ENCODE measurements at places on chromosomes 1 and 21.

GRCh38 chr1:2783069-2783434 lies 18.4 kb downstream of the TTC34 start:
- no peak for DNase-seq

DNA sequence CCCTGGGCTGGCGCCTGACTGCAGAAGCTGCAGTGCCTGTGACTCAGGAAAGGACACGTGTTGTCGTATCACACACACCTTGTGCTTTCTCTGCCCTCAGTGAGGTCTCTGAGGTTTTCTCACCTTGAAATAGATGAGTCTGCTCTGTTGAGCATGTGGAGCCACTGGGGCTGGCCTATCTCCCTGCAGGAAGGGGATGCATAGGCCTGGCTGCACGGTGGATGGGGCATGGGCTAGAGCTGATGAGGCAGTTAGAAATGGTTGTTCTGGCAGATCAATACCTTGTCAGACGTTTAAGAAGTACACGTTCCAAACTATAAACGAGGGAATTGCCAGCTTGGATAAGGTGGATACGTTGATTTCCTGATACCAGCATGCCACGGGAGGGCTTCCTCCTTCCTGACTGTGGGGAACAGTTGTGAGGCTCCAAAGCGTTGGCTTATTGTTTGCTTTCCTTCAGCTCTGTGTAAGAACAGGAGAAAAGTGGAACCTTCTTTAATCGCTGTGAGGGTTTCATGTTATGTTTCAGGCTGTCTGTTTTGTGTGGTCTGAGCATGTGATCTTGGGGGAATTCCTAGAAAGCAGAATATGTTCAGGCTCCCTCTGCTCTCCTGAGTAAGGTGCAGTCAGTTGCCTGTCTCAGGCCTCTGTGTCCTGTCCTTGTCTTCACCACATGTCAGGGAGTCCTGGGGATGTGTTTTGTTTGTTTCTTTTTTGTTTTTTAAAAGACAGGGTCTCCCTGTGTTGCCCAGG lies 44.8 kb downstream of the PCNT start:
- DNase-seq = no peak

DNA sequence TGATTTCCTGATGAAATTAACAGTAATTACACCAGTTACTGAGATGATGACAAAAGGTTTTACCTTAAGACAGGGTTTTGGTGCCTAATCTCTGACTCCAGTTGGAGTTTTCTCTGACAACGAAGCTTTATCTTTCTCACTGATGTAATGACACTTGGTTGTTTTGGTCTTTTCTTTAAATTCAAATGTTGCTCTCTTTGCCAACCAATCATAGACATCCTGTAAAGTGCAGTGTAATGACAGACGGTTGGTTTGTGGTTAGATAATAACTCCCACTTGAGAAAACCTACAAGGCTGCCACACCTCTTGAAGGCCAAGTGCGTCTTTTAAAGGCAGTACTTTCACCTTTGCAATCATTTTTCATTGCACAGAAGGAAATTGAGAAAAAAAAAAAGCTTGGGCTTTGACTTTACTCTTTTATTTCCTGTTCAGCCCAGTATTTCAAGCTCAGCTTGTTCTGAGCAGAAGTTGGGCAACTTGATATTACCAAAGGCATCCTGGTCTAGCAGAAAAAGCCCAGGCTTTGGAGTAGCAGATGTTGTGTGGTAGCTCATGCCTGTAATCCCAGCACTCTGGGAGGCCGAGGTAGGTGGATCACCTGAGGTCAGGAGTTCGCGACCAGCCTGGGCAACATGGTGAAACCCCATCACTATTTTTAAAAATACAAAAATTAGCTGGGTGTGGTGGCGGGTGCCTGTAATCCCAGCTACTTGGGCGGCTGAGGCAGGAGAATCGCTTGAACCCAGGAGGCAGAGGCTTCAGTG lies 14.9 kb downstream of the PDIK1L start:
- DNase-seq = no peak

DNA sequence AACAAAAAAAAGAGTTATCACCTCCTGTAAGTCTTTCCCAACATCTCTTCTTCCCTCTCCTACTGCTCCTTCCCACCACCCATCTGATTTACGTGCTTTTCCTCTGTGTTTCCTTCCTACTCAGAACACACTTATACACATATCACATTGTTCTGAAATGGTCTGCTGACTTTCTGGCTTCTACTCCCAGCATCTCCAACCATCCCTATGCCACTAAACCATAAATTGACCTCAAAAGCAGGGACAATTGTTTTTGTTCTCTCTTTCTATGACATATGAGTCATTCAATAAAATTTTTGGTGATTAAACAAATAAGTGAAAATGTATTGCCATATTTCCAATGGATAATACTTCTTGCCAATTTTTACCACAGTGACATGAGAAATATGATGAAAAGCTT lies 8.2 kb downstream of the GOLPH3L start:
- no peak for DNase-seq

DNA sequence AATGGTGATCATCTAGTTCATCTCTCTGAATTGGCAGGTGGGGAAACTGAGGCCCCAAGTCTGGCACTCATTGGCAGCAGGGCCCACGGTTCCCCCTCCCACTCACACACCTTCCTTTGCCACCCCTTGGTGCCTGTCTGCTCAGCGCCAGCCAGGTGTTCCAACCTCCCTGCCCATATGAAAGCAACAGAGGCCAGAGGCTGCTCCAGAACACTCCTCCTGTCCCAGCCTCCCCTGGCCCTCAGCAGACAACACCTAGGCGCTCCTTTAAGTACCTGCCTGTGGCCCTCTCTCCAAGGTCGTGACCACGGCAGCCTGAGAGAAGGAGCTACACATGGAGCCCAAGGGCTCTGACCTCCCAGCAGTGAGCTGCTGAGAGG lies 362.3 kb upstream of the VAMP3 start:
- DNase-seq = no peak

GRCh38 chr1:115767403-115767802 lies 1.1 kb downstream of the CASQ2 start:
- DNase-seq = no peak

- DNase-seq = no peak
Observed at GRCh38 chr1:51453010-51453409, 66.1 kb downstream of the EPS15 start.

DNA sequence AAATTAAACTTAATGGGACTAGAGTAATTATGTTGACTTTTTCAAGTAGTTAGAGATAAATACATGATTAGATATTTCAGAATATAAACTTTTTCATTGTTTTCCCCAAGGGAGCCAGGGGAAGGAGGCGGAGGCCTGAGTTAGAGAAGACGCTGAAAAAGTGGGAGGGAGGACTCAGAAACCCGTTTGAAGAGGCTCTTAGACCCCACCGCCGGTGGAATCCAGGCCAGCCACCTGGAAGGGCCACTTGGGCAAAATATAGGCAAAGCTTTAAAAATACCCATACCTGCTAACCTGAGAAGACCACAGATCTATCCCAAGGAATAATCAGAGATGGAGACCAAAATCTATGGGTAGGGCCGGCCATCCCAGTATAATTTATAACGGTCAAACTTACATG lies 242.6 kb downstream of the PTPRU start:
- DNase-seq = no peak

- no peak for DNase-seq
Observed at GRCh38 chr1:230390371-230390770, 35.8 kb downstream of the PGBD5 start.
